Stimulated activated CD4-positive, alpha-beta T cell treated with anti-CD3 and anti-CD28 coated beads, Interleukin-1b, Interleukin-23, amount 100 ng/mL, for 24 hours (primary cell): ENCODE measurements at places on chromosomes 4 and X.

- DNase-seq: no peak
Observed at GRCh38 chr4:157045507-157046127, 30.3 kb upstream of the GLRB start.

DNA sequence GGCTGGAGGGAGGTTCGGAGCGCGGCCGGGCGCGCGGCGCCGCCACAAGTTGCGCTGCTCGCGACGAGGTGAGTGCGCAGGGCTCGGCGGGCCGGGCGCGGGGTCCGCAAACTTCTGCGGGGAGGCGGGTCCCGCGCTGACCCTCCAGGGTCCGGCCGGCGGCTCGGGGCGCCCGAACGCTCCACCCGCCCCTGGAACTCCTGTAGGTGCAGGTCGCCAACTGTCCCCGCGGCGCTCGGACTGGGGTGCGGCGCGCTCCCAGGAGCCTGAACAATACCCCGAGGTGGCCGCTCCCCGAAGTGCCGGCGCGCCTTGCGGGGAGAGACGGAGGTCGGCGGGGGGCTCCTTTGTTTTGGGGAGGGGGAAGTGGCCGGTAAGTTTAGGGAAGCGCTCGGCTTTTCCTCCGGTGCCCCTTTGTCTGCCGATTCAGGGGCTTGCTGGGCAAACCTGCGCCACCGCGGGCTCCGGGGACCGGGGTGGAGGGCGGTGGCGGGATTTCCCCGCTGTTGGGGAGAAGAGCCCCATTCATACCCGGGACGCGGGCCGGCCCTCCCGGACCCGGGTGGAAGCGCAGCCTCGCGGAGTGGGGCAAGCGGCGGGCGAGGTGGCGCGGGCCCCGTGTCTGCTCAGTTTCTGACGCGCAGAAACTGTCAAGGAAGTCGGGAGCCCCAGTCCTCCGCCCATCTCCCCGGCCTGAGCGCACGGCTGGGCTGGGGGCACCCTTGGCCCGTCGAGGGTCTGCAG lies 694 bp downstream of the TBL1X start:
- no peak for DNase-seq

GRCh38 chr4:17773135-17773698 lies 8.2 kb downstream of the FAM184B start:
- no peak for DNase-seq

GRCh38 chrX:370963-371745 lies 15.6 kb downstream of the PPP2R3B start:
- no peak for DNase-seq

DNA sequence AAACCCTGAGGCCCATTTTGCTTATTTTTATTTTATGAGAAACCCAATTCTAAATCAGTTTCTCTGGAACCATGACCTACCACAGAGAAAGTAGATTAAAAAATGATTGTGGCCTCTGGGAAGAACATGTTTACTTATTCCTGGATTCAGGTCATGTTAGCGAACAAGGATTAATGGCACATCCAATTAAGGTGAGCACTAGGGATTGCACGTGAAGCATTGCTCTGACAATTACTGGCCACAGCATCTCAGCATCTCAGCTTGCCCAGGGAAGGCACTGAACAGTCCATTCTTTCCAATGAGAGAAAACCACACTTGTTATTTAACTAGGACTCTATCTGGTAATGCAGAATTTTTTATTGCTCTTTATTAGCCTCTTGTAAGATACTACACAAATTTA lies 119.8 kb downstream of the ZNF330 start:
- DNase-seq: no peak

- no peak for DNase-seq
Observed at GRCh38 chr4:39846705-39847104, 131.0 kb downstream of the PDS5A start.

DNA sequence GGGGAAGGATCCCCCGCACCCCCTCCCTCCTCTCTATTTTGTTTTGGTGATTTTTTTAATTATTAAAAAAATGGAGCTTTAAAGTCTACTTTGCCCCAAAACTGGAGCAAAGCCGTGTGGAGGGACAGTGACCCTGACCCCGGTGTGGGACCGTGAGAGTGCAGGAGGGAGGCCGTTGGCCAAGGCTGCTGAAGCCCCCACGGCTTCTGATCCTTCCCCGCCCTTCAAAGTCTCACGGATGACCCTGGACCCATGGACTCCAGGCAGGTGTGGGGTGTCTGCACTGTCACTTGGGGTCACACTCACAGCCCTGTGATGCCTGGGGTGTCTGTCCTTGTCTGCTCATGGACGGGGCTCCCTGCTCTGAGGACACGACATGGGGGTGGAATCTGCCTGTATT lies 133.3 kb downstream of the CPZ start:
- no peak for DNase-seq

DNA sequence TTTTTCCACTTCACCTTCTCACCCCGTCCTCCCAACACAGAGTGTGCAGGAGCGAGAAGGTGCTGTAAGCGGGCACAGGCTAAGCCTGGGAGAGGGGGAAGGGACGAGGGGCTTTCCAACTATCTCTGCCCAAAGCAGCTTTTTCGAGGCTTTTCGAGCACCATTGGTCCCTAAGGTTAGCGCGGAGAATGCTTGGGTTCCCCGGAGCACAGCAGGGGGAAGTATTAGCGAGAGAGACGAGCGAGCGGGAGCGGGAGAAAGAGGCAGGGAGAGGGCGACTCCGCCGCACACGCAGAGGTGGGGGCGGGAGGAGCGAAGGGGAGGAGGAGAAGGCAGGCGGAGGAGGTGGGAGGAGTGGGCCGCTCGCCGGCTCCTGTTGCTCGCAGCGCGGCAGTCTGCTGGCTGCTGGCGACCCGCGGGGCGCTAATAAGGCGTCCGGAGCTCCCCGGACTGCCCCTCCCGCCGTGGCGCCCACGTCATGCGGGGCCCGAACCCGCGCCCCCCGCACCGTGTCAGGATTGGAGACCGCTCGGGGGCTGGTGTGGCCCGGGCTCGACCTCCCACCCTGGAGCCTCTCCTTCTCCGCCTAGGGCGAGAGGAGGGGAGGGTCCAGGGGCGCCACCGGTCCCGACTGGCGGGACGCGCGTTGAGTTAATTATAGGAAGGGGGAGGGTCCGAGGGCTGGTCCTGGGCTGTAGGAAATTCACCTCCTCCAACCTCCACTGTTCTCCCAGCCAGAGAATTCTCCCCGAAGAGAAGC lies at the start of gene ADAMTS3:
TSS of gene ADAMTS3 (minus strand) at position 263 of the 760 bp plus-strand sequence. CDS start 459 bp downstream, outside the sequence.
- no peak for DNase-seq

- DNase-seq: no peak
Observed at GRCh38 chr4:48795108-48795507, 15.0 kb upstream of the FRYL start.

DNA sequence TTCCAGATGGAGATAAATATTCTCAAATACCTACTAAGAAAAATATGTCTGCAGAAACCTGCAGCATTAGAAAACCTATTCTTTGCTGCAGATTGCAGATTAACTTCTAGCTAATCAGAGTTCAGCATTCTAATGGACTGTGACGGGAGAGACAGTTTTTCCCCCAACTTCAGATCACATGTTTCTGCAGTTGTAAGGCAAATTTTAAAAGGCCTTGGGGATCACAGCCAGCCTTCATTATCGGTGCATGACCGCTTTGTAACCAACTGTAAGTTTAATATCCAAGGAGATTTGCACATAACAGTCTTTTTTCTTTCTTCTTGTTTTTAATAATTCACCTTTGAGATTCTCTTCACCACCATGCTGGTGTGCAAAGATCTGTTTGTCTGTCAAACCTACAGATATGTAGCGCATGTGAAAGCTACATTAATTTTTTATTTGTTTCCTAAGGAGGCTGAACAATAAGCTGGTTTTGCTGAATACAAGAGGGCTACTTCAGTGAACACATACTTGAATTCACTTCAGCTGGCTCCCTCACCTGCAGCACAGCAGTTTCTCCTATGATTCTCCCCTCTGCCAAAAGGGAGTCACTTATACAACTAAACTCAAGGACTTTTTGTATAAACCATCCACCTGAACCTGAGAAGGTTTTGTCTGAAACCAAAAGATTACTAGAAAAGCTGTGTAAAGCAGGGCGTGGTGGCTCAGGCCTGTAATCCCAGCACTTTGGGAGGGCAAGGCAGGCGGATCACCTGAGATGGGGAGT lies 488.5 kb downstream of the RPA4 start:
- no peak for DNase-seq

DNA sequence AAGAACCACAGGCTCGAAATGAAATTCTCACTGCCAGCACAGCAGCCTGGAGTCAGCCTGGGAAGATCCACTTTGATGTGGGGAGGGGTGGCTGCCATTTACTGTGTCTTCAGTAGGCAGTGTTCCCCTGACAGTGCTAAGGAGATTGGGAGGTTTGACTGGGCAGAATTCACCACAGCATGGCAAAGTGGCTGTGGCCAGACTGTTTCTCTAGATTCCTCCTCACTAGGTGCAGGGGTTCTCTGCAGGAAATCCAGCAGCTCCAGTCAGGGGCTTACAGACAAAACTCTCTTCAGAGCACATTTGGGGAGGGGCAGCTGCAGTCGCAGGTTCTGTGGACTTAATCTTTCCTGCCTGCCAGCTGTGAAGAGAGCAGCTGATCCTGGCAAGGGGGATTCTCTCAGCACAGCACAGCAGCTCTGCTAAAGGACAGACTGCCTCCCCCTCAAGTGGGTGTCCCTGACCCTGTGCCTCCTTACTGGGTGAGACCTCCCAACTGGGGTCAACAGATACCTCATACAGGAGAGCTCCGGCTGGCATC lies 1174.0 kb downstream of the RAPGEF2 start:
- no peak for DNase-seq

DNA sequence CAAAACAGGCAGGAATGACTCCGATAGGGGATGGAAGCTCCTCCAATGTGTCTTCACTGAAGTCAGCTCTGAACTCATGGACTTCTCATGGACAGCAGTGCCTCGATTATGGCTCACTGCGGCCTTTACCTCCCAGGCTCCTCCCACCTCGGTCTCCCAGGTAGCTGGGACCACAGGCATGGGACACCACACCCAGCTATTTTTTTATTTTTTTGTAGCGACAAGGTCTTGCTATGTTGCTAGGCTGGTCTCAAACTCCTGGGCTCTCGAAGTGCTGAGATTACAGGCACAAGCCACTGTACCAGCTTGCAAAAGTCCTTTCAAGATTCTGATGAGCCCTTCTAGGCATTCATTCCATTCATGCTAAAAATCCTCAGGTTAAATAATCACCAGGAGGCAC lies 181.5 kb downstream of the NSUN7 start:
- DNase-seq: no peak

GRCh38 chr4:61750810-61751209 lies 550.7 kb downstream of the ADGRL3 start:
- no peak for DNase-seq

DNA sequence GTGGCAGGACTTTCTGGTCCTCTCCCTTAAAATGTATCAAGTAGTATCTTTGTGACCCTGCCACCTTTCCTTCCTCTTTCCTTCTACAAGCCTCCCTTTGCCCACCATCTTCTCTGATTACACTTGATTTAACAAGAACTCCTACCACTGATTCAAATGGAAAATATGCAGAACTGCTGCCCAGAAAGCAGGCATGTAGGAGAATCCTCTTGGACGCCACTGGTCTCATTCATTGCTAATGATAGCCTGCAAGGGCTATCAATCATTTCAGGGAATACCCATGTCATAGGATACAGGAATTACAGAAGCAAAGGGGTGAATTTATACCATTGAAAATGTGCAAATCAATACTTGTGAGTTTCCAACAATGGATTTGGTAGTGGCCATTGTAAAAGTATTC lies 294.6 kb upstream of the NRK start:
- no peak for DNase-seq

DNA sequence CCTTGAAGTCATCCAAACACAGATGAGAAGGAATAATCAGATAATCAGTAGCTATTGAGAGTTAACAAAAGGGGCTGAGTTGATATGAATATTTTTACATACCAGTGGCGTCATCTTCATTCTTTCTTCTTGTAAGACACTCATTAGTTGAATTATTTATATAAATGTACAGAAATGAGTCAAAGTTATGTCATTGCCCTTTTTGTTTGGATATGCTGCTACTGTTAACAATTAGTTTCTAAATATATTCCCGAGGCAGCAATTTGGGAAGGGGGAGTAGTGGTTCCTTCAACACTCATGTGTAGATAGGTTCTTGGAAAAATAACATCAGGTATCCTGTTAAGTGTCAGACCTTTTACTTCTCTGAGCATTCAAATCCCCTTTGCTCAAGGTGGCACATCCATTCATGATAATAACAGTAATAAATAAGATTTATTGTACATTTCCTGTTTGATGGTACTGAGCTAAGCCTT lies 436.6 kb downstream of the SPRY1 start:
- DNase-seq: no peak

DNA sequence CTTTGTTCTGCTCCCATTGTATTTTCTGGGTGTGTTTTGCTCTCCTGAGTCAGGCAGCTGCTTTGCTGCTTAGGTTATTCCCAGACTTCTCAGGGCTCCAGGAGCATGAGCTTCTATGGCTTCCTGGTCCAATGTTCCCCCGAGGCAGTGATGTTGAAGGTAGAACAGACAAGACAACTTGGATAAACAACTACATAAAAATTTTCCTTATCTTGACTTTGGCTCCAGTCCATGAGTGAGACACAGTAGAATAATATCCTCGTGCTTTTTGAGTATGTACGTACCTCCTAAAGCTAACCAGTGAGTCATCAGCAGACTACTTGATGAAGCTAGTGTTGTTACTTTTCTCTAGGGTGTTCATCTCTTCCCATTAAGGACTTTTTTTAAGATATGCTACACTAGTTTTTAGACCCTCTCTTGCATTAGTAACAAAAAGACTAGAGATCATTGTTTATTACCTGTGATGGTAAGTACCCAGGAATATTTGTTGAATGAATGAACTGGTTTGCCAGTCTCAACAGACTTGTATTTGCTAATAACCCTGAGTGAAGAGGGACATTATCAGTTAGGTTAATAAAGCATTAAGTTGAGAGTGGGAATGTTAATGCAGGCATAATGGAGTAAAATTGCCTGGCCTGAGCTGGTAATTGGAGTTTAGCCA lies 131.9 kb downstream of the FHIP1A start:
- DNase-seq: no peak

GRCh38 chr4:45033676-45034419 lies 307.5 kb upstream of the GNPDA2 start:
- DNase-seq: no peak

DNA sequence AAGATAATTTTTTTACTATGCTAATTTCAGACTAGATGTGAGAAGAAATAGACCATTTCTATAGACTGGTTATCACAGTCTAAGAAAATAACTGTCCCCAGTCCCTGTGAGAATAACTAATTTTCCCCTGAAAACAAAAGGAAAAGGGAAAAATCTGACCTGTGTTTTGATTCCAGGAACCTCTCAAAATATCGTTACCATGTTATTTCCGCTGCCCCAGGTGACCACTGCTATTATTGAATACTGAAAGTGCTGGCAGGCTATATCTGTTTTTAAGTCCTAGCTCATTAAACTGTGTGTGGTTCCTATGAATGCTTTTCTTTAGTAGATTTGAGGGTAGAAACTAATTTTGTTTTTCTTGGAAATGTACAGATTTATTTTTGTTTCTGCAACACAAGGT lies 83.6 kb downstream of the GAB1 start:
- no peak for DNase-seq

GRCh38 chr4:14906805-14907204 lies 95.5 kb upstream of the CPEB2 start:
- no peak for DNase-seq

DNA sequence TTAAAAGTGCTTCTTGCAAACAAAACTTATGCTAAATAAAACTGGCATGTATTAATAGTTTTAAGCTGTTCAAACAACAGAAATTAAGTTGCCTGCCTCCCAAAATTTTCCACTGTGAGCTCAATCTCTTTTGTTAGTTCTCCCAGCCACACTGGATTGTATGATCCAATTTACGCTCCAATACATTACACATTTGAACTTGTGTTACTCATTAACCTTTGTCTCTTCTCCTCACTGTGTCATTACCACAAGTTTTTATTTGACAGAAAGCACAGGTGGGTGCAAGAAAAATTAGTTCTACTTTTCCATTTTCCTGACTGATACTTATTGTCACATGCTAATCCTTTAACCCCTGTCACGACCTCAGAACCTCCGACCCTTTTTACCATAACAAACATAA lies 55.5 kb downstream of the SHISA3 start:
- DNase-seq: no peak
